ENCODE measurements at places on chromosomes 4 and X.

- DNase-seq, result no peak
Measured at GRCh38 chr4:169369634-169370033, 98.9 kb upstream of the SH3RF1 start.

DNA sequence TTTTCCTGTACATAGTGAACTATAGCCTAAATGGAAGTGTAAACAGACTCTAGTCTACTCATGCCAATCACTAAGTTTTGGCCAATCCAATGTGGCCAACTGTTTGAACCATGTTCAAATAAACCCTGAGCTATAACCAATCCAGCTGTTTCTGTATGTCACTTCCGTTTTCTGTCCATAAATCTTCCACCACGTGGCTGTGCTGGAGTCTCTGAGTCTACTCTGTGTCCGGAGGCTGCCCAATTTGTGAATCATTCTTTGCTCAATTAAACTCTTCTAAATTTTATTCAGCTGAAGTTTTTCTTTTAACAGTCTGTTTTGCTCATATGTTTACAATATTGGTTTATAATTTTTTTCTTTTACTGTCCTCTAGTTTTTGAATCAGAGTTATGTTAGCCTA lies 112.3 kb upstream of the BANK1 start:
- DNase-seq, result no peak

- DNase-seq, result no peak
Measured at GRCh38 chr4:24932515-24933225, 19.8 kb upstream of the CCDC149 start.

GRCh38 chrX:49844611-49845010 lies 15.5 kb downstream of the PAGE4 start:
- DNase-seq, result no peak
